ENCODE measurements at places on chromosomes 2 and 18.

DNA sequence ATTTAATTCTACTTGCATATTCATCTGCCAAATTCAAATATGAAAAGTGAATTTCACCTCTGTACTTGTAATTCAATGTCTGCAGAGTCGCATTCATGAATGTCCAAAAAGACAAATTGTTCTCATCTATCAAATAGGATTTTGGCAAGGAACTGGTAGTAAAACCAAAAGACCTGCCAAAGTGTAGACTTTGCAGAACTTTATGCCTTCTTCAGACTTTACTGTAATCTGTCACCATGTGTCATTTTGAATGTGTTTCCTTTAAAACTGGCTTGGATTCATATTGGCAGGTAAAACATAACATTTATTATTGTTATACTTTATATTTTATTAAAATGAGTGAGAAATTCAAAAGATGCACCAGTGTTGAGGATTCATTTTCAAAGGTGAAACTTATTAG lies 701.9 kb upstream of the LINC00305 start:
- DNase-seq = no peak

GRCh38 chr18:55549474-55550104 lies 38.4 kb downstream of the TCF4 start:
- no peak for DNase-seq

DNA sequence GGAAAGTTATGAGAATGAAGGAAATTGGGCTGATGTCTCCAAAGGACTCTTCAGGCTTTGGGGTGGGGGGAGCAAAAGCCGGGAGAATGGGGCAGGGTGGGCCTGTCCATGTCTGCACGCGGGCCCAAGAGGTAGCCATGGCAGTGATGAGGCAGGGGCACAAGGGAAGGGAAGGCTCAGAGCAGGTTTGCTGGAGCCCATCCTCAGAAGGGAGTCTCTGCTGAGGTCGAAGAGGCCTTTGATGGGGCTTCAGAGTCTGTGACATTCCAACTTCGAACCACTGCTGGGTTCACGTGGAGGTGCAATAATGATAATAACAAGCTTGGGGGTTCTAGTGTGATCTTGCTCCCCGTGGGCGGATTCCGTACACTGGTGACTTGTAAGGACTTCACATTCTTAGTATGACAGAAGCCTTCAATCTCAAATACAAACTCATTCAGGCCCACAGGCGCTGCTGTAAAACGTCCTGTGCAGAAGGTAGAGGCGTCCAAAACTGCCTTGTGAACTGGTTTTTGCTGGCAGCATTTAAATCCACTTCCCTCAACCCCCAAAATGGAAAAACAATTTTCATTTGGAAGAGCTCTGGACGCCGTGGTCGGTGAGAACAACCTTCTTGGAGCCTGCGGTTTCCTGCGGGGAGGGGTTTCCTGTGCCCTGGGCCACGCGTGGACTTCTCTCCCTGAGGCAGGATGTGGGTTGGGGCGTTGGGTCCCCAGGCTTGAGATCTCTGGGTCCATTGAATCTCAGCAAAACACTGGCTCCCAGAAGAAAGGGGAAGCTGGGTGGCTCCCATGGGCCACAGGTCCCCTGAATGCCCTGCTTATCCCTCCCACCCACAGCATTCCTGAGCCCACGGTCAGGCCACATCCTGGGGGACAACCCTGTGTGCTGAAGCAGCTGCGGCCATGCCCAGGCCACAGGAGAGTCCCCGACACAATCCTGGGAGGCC lies 151.0 kb downstream of the TPO start:
- no peak for DNase-seq

GRCh38 chr2:42971947-42972736 lies 179.8 kb upstream of the HAAO start:
- DNase-seq = no peak

DNA sequence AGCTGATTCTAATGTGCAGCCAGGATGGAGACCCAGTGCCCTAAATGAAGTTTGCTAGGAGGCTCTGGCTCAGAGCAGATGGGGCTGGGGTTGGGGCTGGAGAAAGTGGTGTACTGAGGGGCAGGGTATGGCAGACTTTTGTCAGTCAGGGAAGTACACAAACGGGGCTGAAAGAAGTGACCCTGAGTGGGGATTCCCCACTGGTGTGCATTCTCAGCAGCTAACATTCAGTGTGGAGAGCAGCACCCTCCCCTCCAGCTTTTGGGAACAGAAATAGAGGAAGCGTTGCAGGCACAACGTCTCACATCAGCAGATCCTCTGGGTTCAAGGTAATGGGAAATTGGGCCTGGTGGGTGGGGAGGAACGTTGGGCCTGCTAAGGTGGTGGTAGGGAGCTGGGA lies 89.1 kb upstream of the GCFC2 start:
- no peak for DNase-seq

- no peak for DNase-seq
Measured at GRCh38 chr2:234032279-234032856, 18.1 kb upstream of the SPP2 start.

DNA sequence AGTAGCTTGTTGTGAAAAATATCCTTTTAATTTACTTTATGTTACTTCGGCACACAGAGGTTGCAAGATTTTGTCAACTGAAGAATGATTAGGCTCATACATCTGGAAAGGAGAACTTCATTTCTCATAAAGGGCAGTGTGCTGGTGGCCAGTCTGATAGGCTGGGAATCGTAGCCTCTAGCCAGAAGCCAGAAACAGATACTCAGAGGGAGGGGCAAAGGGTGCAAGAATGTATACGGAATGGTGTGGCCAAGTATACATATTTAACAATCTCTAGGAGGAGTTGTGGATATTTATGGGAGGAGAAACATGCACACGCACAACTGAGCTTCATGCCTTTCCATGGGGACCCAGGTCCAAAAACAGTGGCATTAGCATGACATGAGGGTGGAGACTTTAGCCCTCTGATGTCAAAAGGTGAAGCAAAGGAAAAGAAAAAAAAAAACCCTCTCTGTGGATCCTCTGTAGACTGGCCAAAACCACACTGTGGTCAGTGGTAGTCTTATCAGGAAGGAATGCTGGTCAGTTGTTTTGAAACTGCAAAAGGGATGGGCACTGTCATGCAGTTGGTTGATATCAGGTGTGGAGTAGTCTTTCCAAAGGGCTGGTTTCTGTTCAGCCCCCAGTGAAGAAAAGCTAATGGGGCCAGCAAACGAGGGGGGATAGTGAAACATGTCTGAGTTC lies 34.9 kb upstream of the APCDD1 start:
- no peak for DNase-seq

DNA sequence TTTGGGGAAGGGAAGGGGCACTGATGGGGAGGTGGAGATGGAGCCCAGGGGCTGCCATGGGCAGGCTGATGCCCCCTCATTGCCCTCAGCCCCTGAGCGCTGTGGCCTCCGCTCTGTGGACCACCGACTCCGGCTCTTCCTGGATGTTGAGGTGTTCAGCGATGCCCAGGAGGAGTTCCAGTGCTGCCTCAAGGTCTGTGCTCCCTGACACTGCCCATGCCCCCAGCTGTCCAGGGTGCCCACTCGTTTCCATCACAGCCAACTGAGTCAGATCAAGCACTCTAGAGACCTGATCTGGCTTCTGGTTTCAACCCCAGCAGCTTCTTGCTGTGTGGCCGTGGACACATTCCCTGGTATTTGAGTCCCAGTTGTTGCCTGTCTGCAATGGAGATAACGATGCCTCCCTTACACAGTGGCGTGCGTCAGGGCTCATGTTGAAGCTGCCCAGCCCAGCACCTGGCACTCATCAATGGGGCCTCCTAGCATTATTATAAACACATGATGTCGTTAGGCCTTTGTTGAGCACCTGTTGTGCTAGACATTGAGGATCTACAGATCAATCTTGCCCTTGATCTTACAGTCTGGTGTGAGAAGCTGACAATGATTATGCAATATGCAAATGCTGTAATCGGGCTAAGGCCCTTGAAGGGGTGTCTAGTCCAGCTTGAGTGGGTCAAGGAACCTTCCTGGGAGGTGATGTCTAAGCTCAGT lies 14.4 kb downstream of the STK11IP start:
- no peak for DNase-seq

DNA sequence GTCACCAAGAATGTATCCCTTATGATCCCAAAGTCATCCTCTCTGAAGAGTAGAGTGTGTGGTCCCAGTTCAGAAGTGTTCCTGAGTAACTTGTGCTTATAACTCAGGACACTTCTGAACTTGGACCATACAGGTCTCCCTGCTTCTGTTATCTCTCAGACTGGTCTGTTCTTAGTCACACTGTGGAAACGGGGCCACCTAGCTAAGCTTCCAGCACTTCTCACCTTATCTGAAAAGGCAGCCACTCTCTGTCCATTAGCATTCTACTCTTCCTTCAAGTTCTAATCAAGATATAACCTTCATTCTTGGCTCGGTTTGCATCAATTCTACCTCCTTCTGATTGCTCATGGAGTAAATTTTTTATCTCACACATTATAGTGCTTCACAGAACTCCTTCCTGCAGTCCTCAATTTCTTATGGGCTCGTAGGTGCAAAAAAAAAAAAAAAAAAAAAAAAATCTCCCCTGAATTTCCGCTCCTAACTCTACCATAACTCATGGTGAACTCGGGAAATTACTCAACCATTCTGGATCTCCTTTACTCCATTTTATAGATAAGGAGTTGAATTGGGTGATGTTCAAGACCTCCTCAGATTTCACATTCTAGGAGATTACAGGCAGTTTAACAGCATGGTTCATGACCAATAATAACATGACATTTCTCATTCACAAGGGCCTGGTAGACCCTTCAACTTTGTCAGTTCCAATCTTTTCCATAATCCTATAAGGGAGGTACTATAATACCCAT lies 108.4 kb downstream of the TACR1 start:
- no peak for DNase-seq

GRCh38 chr2:6228251-6228650 lies 536.1 kb downstream of the SOX11 start:
- DNase-seq = no peak

- DNase-seq = no peak
Measured at GRCh38 chr2:162277381-162277780, 34.1 kb upstream of the FAP start.

Data from NCI-H460 (cell line).